GM12891 (cell line): ENCODE measurements at places on chromosomes 5 and 9.

GRCh38 chr9:114114364-114114763, 15.3 kb upstream of the KIF12 start:
- DNase-seq = no peak

GRCh38 chr9:114299286-114300152, 23.4 kb upstream of the ORM1 start:
- DNase-seq = no peak

- DNase-seq = no peak
Observed at GRCh38 chr9:14203356-14204056, 110.4 kb downstream of the NFIB start.

- no peak for DNase-seq
Observed at GRCh38 chr5:86765778-86766502, 148.2 kb downstream of the COX7C start.

DNA sequence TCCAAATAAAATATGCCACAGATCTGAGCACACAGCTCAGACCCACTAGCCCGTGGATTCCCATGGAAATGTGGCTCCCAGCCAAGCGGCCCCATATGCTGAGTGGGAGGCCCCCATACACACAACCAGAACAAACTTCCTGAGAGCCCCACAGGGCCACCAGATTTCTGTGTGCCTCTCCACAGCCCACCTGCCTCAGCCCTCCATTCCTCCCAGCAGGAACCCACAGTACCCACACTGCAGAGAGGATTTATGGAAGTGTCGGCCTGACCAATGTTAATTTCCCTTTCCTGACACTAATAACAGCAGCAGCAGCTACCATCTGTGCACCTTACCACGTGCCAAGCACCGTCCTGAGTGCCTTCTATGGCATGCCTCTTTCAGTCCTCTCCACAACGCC, 99.3 kb upstream of the SPOCK1 start:
- no peak for DNase-seq

- no peak for DNase-seq
Observed at GRCh38 chr5:180467028-180467975, 26.9 kb upstream of the CNOT6 start.

- no peak for DNase-seq
Observed at GRCh38 chr9:31639451-31639850, 745.0 kb upstream of the ACO1 start.

- DNase-seq = no peak
Observed at GRCh38 chr9:23962101-23962500, 136.1 kb upstream of the ELAVL2 start.

DNA sequence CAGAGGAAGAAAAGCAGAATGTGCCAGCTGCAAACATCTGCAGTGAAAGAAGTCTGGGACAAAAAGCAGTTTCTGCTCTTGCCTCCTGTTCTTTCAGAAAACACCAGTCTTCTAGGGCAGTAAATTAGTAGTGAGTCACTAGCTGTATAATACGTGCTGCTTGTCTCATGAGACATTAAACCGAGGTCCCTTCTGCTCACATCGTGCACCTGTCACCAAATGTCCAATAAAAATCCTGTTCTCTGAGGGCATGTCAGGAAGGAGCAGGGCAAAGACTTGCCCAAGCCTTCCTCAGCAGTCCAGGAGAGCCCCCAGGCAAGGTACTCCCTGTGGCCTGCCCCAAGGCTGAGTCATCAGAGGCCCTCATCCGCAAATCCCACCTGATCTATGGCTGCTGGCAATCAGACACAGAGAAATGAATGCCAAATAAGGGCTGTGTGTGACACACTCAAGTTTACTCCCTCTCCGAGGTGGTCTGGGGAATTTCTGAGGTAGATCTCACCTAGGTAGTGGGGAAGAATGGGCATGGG, 255.3 kb upstream of the SMARCA2 start:
- DNase-seq = no peak

GRCh38 chr5:119810217-119810616, 180.9 kb downstream of the FAM170A start:
- DNase-seq = no peak

DNA sequence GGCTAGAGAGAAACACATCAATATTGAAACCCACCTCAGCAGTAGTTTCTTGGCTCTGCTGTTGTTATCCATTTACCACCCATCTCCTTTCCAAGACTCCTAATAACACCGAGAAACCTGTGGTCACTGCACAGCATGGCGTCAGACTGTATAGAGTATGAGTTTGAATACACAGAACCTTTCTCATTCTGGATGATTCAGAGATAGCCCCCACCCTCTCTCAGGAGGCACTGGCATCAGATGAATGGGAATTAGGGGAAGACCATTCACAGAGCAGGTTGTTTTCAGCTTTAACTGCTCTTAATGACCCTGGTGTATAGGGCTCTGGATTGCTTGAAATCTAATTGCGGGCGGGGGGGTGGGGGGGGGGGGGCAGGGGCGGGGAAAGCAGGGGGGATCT, 86.7 kb downstream of the GPR21 start:
- DNase-seq = no peak
